ENCODE measurements at places on chromosomes 3 and 15.

DNA sequence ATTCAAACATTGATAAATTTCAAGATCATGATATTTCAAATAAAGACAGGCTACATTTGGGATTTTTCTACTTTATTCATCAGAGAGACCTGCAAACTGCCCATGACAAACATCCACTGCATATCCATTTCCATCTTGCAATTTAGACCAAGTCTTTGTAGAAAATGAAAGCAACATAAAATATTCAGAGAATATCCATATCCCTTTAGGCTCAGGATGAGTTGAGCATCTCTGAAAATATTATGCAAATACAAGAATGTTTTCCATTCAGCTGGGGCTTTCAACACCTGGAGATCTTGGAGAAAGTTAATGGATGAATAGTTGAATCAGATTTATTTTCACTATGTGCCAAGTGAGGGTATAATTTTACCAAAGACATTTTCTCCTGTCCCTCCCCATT is 103.4 kb downstream of the TUSC7 start:
- no peak for DNase-seq

- peak; percentile 75 for DNase-seq
Observed at GRCh38 chr15:77568973-77569728, 63.6 kb downstream of the LINGO1 start.

- DNase-seq: no peak
Observed at GRCh38 chr3:120419797-120420196, 31.0 kb downstream of the FSTL1 start.

GRCh38 chr15:31801152-31801551 is 229.2 kb upstream of the CHRNA7 start:
- no peak for DNase-seq

DNA sequence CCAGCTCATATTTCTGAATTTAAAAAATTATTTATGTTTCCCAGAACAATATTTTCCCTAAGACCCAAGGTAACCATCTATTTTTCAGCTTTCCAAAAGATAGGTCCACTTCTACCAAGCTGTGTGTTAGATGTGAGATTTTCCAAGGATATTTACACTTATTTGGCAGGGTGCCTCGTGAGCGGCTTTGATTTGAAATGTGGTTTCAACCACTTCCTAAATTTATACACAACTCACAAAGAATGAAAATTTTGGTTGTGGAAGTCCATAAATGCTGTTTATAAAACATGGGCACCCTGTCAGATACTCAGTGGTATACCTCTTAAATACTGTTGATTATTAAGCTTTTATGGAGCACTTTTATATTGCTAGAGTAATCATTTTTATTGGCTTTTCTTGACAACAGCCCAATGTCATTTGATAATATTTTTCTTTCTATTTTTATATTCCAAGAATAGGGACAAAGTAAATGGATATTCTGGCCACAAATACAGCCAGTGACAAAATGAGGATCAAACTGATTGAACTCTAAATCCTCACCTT is 57.6 kb downstream of the GAP43 start:
- no peak for DNase-seq

DNA sequence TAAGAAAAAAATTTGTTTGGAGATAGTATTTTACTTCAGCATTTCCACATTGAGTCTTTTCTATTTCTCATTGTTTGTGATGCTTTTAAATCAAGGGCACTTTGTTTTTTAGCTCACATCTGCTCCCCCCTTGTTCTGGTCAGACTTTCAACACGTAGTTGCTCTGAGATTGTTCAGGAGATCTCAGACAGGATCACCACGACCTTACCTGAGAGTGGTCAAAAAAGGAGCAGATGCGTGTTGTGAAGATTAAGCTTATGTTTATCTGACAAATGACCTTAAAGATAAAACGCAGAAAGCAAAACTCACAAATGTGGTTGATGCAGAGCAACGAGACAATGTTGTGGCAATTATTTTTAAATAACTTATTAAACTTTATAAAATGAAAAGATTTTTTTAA is 298.3 kb downstream of the ROBO2 start:
- DNase-seq: no peak

- no peak for DNase-seq
Observed at GRCh38 chr3:128052595-128053351, 536 bp downstream of the SEC61A1 start.

DNA sequence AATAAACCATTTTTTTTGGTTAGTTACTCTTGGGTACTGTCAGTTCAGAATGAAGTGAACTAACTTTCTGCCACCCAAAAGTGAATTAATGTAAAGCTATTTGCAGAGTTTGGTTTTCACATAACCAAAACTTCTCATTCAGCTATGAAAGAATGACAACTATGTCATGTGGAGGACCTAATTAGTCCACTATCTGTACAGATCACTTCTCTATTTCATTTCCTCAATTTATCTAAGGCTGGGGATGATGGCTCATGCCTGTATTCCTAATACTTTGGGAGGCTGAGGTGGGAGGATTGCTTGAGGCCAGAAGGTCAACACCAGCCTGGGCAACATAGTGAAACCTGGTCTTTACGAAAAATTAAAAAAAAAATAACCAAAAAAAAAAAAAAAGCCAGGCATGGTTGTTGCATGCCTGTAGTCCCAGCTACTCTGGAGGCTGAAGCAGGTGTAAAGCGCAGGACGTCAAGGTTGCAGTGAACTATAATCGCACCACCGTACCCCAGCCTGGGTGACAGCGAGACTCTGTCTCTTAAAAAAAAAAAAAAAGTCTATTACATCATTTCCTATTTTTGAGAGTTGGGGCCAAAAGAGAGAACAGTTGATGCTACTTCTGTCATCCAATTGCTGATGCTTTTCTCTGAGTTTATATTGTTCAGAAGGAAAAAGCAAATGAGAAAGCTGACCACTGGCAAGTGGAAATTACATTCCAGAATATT is 8.7 kb downstream of the HYPK start:
- no peak for DNase-seq

- DNase-seq: no peak
Observed at GRCh38 chr3:36381311-36381956, 1.1 kb downstream of the STAC start.

GRCh38 chr3:13207578-13207922 is 134.3 kb upstream of the IQSEC1 start:
- DNase-seq: peak; percentile 59

DNA sequence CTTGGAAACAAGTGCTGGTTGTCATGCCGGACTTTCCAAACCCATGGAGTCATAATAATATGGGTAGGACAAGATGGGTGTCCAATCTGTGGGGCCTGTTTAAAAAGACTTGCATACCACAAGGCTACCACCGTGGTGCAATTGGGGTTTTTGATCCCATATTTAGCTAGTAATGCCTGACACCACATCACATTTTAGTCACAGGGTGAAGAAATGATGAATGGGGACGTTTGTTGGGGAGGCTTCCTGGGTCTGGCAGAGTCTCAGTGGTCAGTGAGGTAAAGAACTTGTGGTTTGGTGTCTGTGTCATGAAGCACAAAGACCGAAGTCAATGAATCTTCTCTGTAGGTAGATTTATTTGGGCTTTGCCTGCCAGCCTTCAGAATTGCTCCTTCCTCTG is 31.0 kb downstream of the P3H2 start:
- no peak for DNase-seq

DNA sequence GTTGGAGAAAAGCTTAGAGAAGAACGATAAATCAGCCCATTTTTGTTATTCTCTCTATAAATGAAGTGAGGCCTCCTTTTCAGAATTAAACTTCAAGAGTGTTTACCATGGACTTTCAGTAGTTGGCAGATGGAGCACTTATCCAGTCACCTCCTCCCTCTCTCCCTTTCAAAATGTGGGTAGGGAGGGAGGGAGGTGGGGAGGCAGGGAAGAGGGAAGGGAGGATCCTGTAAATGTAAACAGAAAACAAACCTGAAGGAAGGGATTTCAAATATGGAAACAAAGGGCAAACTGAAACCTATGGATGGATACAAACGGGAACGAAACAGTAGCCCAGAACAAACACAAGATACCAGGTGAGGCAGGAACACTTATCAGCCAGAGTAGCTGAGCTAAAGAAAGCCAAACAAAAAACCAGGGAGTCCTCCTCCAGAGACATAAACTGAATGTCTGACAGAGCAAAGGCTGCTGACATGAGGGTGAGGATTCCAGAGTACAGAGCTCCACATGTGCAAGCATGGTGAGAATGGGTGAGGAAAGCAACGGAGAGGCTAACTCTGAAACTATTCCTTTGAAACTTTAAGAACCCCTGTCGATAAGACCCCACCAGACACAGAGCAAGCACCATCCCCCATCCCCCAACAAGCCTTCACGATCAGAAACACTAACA is 41.0 kb upstream of the GP5 start:
- DNase-seq: no peak

DNA sequence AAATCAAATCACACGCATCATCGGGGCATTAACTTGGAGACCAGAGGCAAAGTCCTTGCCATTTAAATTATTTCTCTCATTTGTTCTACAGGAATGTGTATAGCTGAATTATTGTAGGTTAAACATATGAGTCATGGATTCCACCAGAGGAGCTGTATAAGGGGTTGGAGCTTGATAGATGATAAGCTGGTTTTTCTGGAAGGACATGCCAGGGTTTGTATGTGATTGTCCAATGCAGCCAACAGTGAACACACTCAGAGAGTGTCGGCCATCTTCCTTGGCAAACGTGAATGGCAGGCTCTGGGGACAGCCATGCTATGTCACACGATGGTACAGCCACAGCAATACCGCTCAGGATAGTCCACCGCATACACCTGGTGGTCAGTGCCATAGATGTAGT is 25.1 kb downstream of the SSUH2 start:
- no peak for DNase-seq

DNA sequence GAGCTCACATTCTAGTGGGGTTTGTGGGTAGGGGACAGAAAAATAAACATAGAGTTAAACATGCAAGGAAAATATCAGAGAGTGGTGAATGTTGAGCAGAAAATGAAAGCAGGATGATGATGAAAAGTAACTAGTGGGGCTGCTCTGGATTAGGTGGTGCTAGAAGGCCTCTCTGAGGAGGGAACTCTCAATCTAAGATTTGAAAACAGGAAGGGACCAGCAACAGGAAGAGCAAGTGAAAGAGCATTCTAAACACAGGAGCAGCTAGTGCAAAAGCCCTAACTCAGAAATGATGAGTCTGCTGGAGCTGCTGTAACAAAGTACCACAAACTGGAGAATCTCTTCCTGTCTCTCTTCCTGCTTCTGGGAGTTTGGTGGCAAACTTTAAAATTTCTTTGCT is 468.6 kb upstream of the AGTR1 start:
- no peak for DNase-seq

DNA sequence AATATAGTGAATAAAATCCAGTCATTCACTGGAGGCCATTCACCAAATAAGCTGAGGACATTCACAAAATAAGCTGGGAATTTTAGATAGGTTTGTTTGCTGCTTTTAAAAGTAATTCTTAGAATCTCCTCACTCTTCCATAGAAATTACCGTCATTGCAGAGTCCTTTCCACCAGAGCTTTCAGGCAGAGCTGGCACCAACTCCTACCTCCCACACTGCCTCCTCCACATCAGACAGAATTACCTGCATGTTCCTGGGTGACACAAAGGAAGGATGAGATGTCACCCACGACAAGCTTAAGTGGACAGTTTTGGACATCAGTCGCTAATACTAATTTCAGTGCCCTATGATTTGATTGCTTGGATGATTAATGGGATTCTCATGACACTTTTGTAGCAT is 1113.2 kb downstream of the IGSF11 start:
- DNase-seq: no peak

- no peak for DNase-seq
Observed at GRCh38 chr15:83793069-83793468, 139.1 kb downstream of the ADAMTSL3 start.

GRCh38 chr3:6844723-6845122 is 16.2 kb upstream of the GRM7 start:
- DNase-seq: no peak

- no peak for DNase-seq
Observed at GRCh38 chr3:119632216-119632615, 28.2 kb downstream of the POPDC2 start.

DNA sequence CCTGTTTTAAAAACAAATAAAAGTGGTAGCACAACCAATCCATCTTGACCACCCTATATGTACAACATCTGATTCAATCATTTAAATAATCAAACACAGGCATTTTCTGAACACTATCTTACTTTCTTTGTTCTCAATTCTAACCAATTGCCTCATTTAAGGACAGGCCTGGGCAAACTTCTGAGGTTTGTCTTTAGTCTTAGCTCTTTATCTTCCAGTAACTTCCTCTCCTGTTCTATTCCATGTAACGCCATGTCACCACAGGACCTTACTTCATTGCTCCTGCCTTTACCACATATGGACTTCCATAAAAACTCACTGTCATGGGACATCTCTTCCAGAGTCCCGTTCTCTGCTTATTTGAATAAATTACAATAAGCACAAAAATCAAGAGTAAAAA is 14.9 kb downstream of the HDGFL3 start:
- no peak for DNase-seq

GRCh38 chr3:148319161-148319915 is 378.4 kb upstream of the AGTR1 start:
- DNase-seq: no peak

DNA sequence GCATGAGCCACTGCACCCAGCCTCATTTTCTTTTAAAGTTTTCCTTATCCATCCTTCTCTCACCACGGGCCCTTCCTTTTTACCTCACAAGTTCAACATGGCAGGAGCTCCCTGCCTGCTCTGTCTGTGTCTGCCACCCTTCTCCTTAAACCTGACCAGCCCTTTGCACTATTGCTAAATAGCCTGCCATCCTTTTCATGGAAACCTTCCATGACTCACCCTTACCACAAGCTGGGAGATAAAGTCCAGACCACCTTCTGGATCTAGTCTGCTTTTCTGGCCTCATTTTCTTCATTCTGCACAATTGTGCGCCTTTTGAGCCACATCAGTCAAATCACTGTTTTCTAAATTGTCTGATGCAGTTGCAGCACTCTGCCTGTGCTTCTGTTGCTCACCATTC is 8.9 kb downstream of the PARP14 start:
- DNase-seq: no peak

Measured in upper lobe of right lung (tissue), 1 donor.